ENCODE measurements at places on chromosomes 3 and 15. TPM values are rescaled to one million over a fixed set of nuclear protein-coding genes. Genes with fewer than 3 reads are reported as not detected.
A peak's percentile ranks its signal among the peaks of the same experiment; 100 is the strongest.

DNA sequence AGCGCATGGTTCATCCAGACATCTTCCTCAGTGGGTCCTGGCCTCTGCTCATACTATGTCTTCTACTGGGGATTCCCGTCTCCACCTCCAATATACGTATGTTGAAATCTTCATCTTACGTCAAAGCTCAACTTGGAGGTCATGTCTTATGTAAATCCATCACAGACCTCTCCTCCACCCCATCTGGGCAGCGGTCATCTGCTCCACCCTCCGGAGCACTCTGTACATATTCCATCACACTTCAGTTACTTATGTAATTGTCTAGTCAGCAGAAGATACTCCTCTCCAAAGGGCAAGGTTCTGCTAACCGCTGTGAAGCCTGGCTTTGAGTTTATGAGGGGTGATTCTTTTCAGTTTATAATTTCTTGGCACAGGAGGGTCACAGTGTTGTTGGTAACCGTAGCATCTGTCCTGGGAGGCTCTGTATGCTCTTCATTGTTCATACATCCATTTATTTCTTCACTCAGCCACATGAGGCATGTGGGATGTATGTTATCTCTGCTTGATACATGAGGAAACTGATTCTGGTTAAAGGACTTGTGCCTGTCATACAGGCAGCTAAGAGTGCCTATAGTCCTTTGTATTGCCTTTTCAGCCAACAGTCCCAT, 22.1 kb downstream of the MAP2K1 start:
- H3K27ac ChIP-seq = no peak overlapping the region
- no peak overlapping the region for H3K4me3 ChIP-seq
- H3K4me1 ChIP-seq = peaks cover 48% of the 10 kb centered on the region
- DNase-seq = no peak
- H3K27me3 ChIP-seq = no peaks in the 10 kb centered on the region

DNA sequence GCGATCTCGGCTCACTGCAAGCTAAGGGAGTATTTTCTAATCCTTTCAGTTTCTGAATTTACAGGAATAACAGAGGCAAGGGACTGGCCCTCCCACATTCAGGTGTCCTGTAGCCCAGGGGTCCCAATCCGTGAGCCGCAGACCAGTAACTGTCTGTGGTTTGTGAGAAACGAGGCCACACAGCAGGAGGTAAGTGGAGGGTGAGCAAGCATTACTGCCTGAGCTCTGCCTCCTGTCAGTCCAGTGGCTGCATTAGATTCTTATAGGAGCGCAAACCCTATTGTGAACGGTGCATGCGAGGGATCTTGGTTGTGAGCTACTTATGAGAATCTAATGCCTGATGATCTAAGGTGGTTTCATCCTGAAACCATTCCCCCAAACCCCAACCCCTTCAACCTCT, 5.0 kb upstream of the IL17RC start:
- H3K27me3 ChIP-seq = no peaks in the 10 kb centered on the region
- peaks cover 20% of the 10 kb centered on the region for H3K4me1 ChIP-seq
- no peaks in the 10 kb centered on the region for H3K36me3 ChIP-seq

DNA sequence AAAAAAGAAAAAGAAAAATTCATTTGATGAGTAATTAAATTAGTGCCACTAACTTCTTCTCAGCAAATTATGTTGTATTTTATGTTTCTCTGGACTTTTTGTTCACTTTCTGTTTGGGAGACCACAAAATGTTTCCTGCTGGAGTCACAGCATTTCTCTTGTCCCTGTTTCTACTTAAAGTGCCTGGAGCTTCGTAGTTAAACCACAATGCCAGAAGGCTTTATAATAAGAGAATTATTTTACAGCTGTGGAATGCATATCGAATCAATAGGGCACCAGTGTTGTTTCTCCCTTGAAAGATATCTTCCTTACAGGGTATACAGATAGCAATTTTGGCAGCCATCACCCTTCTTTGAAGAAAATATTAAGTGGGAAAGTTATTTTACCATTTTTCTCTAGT, 3.2 kb downstream of the DTWD1 start:
- no peaks in the 10 kb centered on the region for H3K36me3 ChIP-seq
- no peaks in the 10 kb centered on the region for H3K27me3 ChIP-seq
- DNase-seq = no peak
- H3K4me1 ChIP-seq = peaks cover 15% of the 10 kb centered on the region
- H3K4me3 ChIP-seq = no peak overlapping the region

DNA sequence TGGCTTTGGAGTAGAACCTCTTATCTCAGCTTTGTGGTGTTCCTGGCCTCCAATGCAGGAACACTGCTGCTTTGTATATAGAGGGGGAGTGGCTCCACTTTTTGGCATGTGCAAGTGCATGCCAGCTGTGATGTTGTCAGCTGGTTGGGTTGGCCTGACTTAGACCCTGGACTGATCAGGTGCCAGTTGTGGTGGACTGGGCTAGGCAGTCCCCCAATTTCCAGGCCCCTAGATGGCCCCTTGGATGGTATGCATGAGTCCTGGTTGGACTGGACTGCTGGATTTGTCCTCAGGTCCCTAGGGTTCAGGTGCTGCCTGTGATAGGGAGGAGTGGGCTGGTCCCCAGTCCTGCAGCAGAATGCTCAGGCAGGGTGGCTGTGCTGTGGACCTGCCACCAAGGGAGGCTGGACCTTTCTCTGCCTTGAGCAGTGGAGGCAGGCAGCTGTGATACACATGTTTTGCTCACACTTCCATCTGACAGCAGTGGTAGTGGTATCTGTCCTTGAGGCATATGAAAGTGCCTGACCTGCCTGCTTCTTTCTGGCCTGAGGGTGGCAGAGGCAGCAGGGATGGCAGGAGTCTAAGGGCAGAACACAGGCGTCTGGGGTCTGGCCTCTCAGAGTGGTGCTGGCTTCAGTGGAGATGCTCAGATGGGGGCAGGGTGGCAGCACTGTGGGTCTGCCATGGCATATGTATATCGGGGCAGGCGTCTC, 74.8 kb downstream of the STXBP5L start:
- DNase-seq = no peak
- H3K4me1 ChIP-seq = no peaks in the 10 kb centered on the region
- H3K27ac ChIP-seq = no peak overlapping the region
- no peak overlapping the region for H3K4me3 ChIP-seq
- H3K27me3 ChIP-seq = no peaks in the 10 kb centered on the region

- H3K36me3 ChIP-seq = no peaks in the 10 kb centered on the region
- no peaks in the 10 kb centered on the region for H3K4me1 ChIP-seq
- no peak overlapping the region for H3K27ac ChIP-seq
- DNase-seq = peak; percentile 35
- H3K4me3 ChIP-seq = no peak overlapping the region
Observed at GRCh38 chr3:23183731-23184130, 19.4 kb upstream of the UBE2E2 start.

DNA sequence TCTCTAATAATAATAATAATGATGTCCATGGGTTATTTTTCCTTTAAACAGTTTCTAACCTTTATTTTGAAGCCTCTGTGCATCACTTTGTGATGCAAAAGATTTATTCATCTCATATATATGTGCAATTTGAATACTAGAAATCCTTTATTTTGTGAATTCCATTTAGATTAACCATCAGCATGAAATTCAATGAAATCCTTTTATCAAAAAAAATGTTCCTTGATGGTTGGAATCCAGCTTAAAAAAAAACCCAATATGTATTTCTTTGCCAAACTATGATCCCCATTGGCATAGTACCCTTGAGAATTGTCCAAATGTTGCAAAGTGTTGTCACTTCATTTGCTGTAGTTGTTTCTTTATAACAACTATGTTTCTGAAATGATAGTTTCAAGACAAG, 7.4 kb downstream of the TBC1D23 start:
- no peaks in the 10 kb centered on the region for H3K27me3 ChIP-seq
- no peak for DNase-seq
- H3K4me1 ChIP-seq = peaks cover 50% of the 10 kb centered on the region
- no peak overlapping the region for H3K4me3 ChIP-seq
- no peaks in the 10 kb centered on the region for H3K36me3 ChIP-seq

DNA sequence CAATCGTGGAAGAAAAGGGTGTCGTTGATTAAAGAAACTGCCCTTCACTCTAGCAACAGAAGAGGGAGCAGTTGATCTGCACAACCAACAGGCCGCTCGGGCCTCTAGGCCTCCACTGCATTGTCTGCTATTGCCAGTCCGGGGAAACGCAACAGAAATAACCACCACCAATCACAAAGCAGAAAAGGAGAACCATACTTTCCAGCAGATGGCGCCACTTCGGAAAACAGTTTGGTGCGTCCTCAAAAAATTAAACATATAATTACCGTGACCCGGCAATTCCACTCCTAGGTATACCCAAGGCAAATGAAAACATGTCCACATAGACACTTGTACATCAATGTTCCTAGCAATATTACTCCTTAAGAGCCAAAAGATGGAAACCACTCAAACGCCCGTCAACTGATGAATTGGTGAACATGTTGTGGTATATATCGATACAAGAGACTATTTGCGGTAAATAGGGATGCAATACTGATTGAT, 154.1 kb downstream of the TJP1 start:
- H3K27ac ChIP-seq = no peak overlapping the region
- H3K4me3 ChIP-seq = no peak overlapping the region
- H3K36me3 ChIP-seq = no peaks in the 10 kb centered on the region
- DNase-seq = peak; percentile 87
- H3K4me1 ChIP-seq = no peaks in the 10 kb centered on the region

- no peak overlapping the region for H3K27ac ChIP-seq
- H3K27me3 ChIP-seq = no peaks in the 10 kb centered on the region
- H3K4me1 ChIP-seq = peaks cover 5% of the 10 kb centered on the region
- peak; percentile 41 for DNase-seq
- H3K36me3 ChIP-seq = no peaks in the 10 kb centered on the region
- no peak overlapping the region for H3K4me3 ChIP-seq
Observed at GRCh38 chr15:48671103-48672022, 25.9 kb upstream of the FBN1 start.

- H3K27me3 ChIP-seq = no peaks in the 10 kb centered on the region
- no peak for DNase-seq
- no peak overlapping the region for H3K4me3 ChIP-seq
- H3K36me3 ChIP-seq = no peaks in the 10 kb centered on the region
Observed at GRCh38 chr3:72278349-72279067, 493.6 kb upstream of the PROK2 start.

- no peak overlapping the region for H3K4me3 ChIP-seq
- no peaks in the 10 kb centered on the region for H3K36me3 ChIP-seq
- H3K4me1 ChIP-seq = no peaks in the 10 kb centered on the region
- no peaks in the 10 kb centered on the region for H3K27me3 ChIP-seq
- DNase-seq = no peak
Observed at GRCh38 chr3:155370198-155370597, 76.7 kb upstream of the STRIT1 start.

DNA sequence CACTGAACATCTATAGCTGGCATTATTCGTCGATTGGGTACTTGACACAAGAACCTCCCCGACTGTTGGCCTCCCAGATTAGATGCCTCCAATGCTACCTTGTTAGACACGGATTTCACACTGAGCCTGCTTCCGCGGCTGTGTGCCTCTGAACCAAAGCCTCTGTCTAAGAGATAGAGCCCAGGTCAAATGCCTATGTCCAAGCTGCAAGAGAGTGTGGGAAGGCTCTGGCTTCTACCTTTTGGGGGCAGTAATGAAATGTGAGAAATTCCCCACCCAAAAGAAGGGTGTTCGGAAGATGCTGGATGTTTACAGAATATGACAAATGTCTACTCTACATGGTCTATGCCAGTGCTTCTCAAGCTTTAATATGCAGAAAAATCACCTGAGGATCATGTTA, 2.0 kb upstream of the RPUSD2 start:
- DNase-seq = no peak
- H3K27me3 ChIP-seq = no peaks in the 10 kb centered on the region
- H3K36me3 ChIP-seq = no peaks in the 10 kb centered on the region
- no peak overlapping the region for H3K27ac ChIP-seq

DNA sequence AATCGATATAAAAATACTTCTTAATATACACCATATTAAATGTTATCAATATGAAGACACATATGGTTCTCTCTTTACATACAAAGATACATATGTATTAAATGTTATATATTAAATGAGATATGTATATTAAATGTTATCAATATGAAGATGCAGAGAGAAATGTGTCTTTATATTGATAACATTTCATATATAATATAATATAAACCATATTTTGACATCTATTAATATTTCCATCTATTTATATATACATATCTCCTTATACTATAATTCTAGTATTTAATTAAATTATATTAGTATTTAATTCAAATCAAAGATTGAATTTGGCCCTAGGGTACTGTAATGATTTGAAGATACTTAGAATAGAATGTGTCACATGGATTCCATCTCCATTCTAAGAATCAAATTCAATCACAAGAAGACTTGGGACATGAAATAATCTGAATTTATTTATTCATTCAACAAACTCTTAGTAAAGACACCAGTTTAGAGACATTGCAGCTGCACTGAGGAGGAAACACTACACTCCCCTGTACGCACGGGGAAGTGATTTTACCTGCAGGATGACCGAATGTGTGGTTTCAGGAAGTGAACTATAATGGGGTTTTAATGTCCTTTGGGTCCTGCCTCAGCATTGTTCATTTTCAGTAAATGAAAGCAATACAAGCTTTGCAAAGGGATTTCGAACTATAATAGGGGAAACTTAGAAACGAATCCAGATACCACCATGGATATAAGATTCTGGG, 365.1 kb downstream of the MECOM start:
- no peak overlapping the region for H3K27ac ChIP-seq
- H3K4me1 ChIP-seq = no peaks in the 10 kb centered on the region
- DNase-seq = no peak
- H3K36me3 ChIP-seq = no peaks in the 10 kb centered on the region
- H3K4me3 ChIP-seq = no peak overlapping the region

GRCh38 chr15:74250266-74250665, 14.1 kb downstream of the CCDC33 start:
- peak overlapping the region; percentile 80 for H3K27ac ChIP-seq
- DNase-seq = no peak
- no peaks in the 10 kb centered on the region for H3K27me3 ChIP-seq
- H3K36me3 ChIP-seq = no peaks in the 10 kb centered on the region

DNA sequence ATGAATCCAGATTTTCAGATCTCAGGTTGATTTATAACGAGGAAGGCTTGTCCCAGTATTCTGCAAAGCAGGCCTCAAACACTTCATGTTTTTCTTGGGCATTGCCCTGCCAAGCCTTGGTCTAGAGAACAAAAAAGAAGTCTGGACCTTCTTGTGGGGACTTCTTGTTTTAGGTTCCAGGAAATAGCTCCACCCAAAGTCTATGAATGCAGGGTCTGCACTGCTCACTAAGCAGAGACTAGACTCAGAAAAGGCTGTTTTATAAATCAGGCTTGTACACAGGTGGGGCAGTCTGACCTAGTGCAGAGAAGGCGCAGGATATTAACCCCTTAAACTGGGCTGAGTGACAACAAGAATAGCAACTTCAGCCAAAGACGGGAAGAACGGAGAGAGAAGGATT, 44.3 kb downstream of the GLB1 start:
- no peaks in the 10 kb centered on the region for H3K27me3 ChIP-seq
- H3K4me3 ChIP-seq = no peak overlapping the region
- H3K4me1 ChIP-seq = no peaks in the 10 kb centered on the region
- no peaks in the 10 kb centered on the region for H3K36me3 ChIP-seq
- DNase-seq = no peak

The TNFSF10 gene
- 15.3 TPM for total RNA-seq

The ALPK3 gene
- total RNA-seq = 15.4 TPM

The A4GNT gene
- not detected for total RNA-seq

The ZNF80 gene
- not detected for total RNA-seq

The TJP1 gene
- 58.0 TPM for total RNA-seq

The RLBP1 gene
- total RNA-seq = not detected

The CPLX3 gene
- 3.6 TPM for total RNA-seq

Measured in adrenal gland (tissue), 19 donors.